Adrenal gland (tissue), 19 donors: ENCODE measurements at places on chromosomes 11 and 22.
A peak's percentile ranks its signal among the peaks of the same experiment; 100 is the strongest.

GRCh38 chr11:125588505-125588904 is 4.1 kb upstream of the STT3A start:
- peaks cover 9% of the 10 kb centered on the region for H3K4me1 ChIP-seq
- H3K4me3 ChIP-seq: no peak overlapping the region
- H3K27me3 ChIP-seq: no peaks in the 10 kb centered on the region

GRCh38 chr11:63813035-63813562 is at the start of gene SPINDOC:
Gene SPINDOC, plus strand, starts transcription at chr11:63813456. Its CDS starts 231 bp downstream, at chr11:63813687.
- no peaks in the 10 kb centered on the region for H3K36me3 ChIP-seq
- DNase-seq: peak; percentile 60
- peak within 1 kb of the TSS; percentile 70 for H3K27ac ChIP-seq

DNA sequence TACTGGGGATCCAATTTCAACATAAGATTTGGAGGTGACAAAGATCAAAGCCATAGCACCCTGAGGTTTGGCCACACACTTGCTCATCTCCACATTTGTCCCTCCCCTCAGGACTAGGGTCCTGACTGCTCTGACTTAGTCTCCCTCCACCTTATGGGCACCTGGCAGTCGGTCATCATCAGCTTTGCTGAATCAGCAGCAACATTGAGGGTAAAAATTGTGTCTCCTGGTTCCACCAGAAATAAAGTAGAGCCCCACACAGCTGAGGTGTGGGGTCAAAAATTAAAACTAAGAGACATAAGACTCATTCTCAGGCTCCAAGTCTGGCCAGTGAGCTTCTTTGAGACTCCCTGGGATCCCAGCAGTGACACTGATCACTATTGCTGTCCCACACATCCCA is 56.2 kb downstream of the GGTLC2 start:
- no peak overlapping the region for H3K4me3 ChIP-seq
- no peaks in the 10 kb centered on the region for H3K27me3 ChIP-seq
- H3K36me3 ChIP-seq: no peaks in the 10 kb centered on the region
- no peaks in the 10 kb centered on the region for H3K4me1 ChIP-seq
- DNase-seq: peak; percentile 0

GRCh38 chr22:36466258-36466657 is 15.2 kb downstream of the TXN2 start:
- H3K27ac ChIP-seq: peak overlapping the region; percentile 85
- DNase-seq: no peak
- H3K27me3 ChIP-seq: no peaks in the 10 kb centered on the region
- peaks cover 30% of the 10 kb centered on the region for H3K4me1 ChIP-seq
- H3K4me3 ChIP-seq: no peak overlapping the region

DNA sequence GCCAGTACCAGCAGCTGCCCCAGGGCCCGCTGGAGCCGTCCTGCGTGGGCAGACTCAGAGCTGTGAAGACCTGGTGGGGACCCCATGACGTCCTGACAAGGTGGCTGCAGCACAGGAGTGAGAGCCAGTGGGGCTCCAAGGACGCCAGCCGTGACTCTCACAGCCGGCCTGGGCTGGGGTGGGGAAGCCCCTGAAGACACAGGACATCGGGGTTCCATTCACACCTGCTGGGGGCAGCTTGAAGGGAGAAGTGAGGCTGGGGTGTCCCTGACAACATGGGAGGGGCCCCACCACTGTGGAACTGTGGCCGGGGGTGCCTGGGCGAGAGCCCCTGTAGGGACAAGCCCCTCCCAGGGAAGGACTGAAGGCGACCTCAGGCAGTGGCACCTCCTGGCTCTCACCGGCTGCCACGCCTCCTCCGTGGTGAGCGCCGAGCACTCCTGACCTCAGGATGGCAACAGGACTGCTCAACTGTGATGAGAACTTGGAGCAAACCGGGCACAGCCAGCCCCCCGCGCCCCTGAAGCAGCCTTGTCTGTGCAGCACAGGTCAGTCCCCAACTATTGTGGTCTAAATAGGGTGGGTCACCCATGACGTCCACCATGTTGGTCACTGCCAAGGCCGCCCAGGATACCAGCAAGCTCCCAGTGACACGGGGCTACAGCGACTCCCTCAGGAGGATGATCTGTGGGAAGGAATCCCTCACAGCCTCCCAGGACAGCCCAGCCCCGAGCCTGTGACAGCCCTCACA is 22.7 kb upstream of the IL17REL start:
- no peaks in the 10 kb centered on the region for H3K4me1 ChIP-seq
- DNase-seq: no peak
- H3K27ac ChIP-seq: no peak overlapping the region
- H3K27me3 ChIP-seq: no peaks in the 10 kb centered on the region
- H3K36me3 ChIP-seq: no peaks in the 10 kb centered on the region

- H3K27me3 ChIP-seq: no peaks in the 10 kb centered on the region
- H3K27ac ChIP-seq: no peak overlapping the region
- H3K36me3 ChIP-seq: no peaks in the 10 kb centered on the region
- no peak for DNase-seq
- no peak overlapping the region for H3K4me3 ChIP-seq
- H3K4me1 ChIP-seq: no peaks in the 10 kb centered on the region
These were observed 319.2 kb upstream of the CNTN5 start for GRCh38 chr11:98701541-98701940.

- H3K27me3 ChIP-seq: no peaks in the 10 kb centered on the region
- no peaks in the 10 kb centered on the region for H3K4me1 ChIP-seq
- no peak overlapping the region for H3K4me3 ChIP-seq
- no peak overlapping the region for H3K27ac ChIP-seq
- DNase-seq: no peak
These were observed 5.8 kb downstream of the DDIAS start for GRCh38 chr11:82907371-82907770.

DNA sequence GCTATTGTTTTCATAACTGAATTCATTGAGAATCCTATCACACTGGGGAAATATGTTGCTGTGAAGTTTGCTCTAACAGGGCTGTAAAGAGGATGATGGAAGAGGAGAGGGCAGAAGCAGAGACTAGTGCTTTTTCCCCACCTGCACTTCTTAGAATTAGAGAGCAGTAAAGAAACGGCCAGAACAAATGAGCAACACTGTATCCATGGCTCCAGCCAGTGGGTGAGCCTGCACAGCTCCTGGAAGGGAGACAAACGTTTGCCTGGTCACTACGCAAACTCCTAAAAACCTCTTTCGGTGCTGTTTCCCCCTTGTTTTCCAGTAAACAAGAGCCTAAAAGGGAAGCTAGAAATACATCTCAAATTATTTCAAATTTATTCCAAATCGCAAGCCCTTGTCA is 22.2 kb upstream of the OR10D3 start:
- no peak for DNase-seq
- H3K4me3 ChIP-seq: no peak overlapping the region
- H3K27me3 ChIP-seq: no peaks in the 10 kb centered on the region
- H3K27ac ChIP-seq: no peak overlapping the region
- no peaks in the 10 kb centered on the region for H3K36me3 ChIP-seq
- no peaks in the 10 kb centered on the region for H3K4me1 ChIP-seq

- no peak for DNase-seq
- peaks cover 14% of the 10 kb centered on the region for H3K4me1 ChIP-seq
- H3K27ac ChIP-seq: no peak overlapping the region
- H3K4me3 ChIP-seq: no peak overlapping the region
These were observed 1.4 kb upstream of the C22orf39 start for GRCh38 chr22:19448739-19449421.

GRCh38 chr22:45163099-45163450 is 650 bp upstream of the NUP50 start:
- DNase-seq: peak; percentile 48
- peak overlapping the region; percentile 16 for H3K4me3 ChIP-seq
- peaks cover under 1% of the 10 kb centered on the region for H3K36me3 ChIP-seq
- H3K27ac ChIP-seq: peak overlapping the region; percentile 83
- no peaks in the 10 kb centered on the region for H3K27me3 ChIP-seq
- H3K4me1 ChIP-seq: peaks cover 58% of the 10 kb centered on the region

- H3K27ac ChIP-seq: no peak overlapping the region
- no peaks in the 10 kb centered on the region for H3K36me3 ChIP-seq
- no peak for DNase-seq
- H3K4me1 ChIP-seq: no peaks in the 10 kb centered on the region
- no peak overlapping the region for H3K4me3 ChIP-seq
- no peaks in the 10 kb centered on the region for H3K27me3 ChIP-seq
These were observed 44.0 kb upstream of the WT1 start for GRCh38 chr11:32479291-32479690.

DNA sequence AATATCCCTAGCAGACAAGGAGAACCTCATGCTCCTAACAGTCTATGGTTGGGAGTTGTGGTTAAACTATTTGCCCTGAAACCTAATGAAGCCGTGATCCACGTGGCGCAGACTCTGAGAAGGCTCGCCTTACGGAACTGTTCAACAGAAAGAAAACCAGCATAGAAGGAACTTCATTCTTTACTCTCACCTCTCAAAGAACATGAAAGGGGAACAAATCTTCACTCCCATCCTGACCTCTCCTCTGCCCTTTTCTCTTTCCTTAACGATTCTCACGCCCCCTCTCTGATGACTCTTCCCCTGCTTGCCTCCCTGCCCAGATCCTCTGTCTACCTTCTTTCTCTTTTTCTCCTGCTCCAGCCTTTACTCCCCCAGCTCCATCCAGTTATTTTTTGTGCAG is 54.2 kb downstream of the IRAG1 start:
- H3K27ac ChIP-seq: no peak overlapping the region
- no peaks in the 10 kb centered on the region for H3K36me3 ChIP-seq

DNA sequence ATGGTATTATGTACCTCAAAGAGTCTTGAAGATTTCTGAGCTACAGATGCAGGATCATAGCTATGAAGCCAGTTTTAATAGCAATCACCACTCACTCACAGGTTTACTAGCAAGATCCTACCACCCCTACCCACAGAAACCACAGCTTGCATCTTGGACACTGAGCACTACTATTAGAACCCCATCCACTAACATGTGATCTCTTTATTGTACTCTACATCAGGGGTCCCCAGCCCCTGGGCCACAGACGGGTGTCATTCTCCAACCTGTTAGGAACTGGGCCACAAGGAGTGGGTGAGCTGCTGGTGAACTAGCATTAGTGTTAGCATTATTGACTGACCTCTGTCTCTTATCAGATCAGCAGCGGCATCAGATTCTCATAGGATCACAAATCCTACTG is 844.8 kb upstream of the CHORDC1 start:
- H3K36me3 ChIP-seq: no peaks in the 10 kb centered on the region
- no peak for DNase-seq
- H3K27me3 ChIP-seq: no peaks in the 10 kb centered on the region
- no peaks in the 10 kb centered on the region for H3K4me1 ChIP-seq

GRCh38 chr11:73996161-73996747 is 12.6 kb downstream of the UCP3 start:
- H3K4me3 ChIP-seq: no peak overlapping the region
- DNase-seq: no peak
- H3K27ac ChIP-seq: no peak overlapping the region
- H3K36me3 ChIP-seq: no peaks in the 10 kb centered on the region

DNA sequence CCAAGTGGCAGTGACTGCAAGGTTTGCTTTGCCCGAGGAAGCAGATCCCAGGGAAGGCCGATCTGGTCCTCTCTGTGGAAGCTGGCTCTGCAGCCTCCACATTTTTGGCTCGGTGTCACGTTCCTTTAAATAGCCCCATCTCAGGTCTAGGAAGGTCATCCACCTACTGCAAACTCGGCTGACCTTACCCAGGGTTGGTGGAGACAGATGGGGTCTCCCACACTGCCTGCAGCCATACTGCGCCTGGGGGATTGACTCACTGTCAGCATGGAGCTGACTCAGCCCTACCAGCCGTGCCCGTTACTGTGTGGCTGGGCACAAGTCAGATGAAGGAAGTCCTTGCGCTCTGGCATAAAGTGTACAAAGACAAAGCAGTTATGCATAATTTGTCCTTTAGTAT is 16.9 kb downstream of the CDPF1 start:
- H3K27me3 ChIP-seq: no peaks in the 10 kb centered on the region
- H3K27ac ChIP-seq: no peak overlapping the region
- H3K36me3 ChIP-seq: no peaks in the 10 kb centered on the region
- peaks cover 17% of the 10 kb centered on the region for H3K4me1 ChIP-seq

GRCh38 chr11:133553885-133554740 is 21.8 kb upstream of the OPCML start:
- H3K27me3 ChIP-seq: no peaks in the 10 kb centered on the region
- no peak overlapping the region for H3K4me3 ChIP-seq
- H3K27ac ChIP-seq: no peak overlapping the region
- H3K36me3 ChIP-seq: no peaks in the 10 kb centered on the region
- no peak for DNase-seq

- no peak overlapping the region for H3K4me3 ChIP-seq
- no peak for DNase-seq
- no peaks in the 10 kb centered on the region for H3K27me3 ChIP-seq
- no peak overlapping the region for H3K27ac ChIP-seq
- H3K36me3 ChIP-seq: no peaks in the 10 kb centered on the region
These were observed 162.1 kb upstream of the RASSF10 start for GRCh38 chr11:12846786-12847615.

- H3K4me3 ChIP-seq: no peak overlapping the region
- peak; percentile 22 for DNase-seq
- no peaks in the 10 kb centered on the region for H3K4me1 ChIP-seq
- H3K36me3 ChIP-seq: no peaks in the 10 kb centered on the region
- H3K27me3 ChIP-seq: no peaks in the 10 kb centered on the region
These were observed 104.0 kb downstream of the FAR1 start for GRCh38 chr11:13772223-13773046.

DNA sequence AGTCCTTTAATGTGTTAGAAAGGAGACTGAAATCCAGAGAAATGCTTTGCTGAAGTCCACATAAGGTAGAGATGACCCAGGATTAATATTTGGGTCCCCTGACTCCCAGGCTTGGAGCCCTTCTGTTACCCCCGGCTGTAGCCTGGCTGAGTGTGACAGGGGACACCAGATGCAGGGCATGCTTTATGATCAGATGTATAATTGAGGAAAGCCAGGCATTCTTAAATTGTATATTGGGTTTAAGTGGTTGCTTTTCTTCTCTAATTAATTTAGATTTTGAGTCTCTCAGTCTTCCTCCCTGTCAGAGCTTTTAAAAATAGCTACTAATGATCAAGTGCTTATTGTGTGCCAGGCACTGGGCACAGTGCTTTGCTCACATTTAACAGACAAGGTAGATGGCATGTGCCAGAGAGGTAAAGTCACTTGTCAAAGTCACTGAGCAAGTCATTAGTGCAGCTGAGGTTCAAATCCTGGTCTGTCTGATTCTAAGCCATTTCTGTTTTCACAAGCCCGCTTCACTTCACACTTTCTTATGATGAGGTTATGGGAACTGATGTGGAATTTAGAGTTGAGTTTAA is 7.9 kb downstream of the ZNRF3 start:
- no peak for DNase-seq
- H3K27me3 ChIP-seq: no peaks in the 10 kb centered on the region

- no peaks in the 10 kb centered on the region for H3K36me3 ChIP-seq
- peaks cover 26% of the 10 kb centered on the region for H3K4me1 ChIP-seq
- no peak for DNase-seq
These were observed 44.1 kb upstream of the TPBGL start for GRCh38 chr11:75196426-75196825.

DNA sequence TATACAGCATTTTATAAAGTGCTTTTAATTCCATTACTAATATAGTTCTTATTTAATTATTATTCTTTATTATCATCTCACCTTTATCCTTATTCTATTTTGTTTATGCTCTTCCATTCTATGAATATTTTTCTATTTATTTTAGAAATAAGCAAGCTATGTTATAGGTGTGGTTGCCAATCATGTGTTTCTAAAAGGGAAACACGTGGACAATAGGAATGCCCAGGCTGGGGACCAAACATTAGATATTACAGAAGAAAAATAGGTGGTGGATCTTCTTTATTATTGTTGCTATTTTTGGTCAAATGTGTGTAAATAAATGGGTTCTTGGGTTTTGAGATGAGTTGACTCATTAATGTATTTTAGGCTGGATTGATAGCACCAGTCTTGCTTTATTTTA is 438.3 kb downstream of the RAB38 start:
- no peaks in the 10 kb centered on the region for H3K4me1 ChIP-seq
- H3K27me3 ChIP-seq: no peaks in the 10 kb centered on the region
- H3K4me3 ChIP-seq: no peak overlapping the region
